Spinal cord (tissue), 10 donors: ENCODE measurements at places on chromosomes 5 and 9. TPM values are rescaled to one million over a fixed set of nuclear protein-coding genes. Genes with fewer than 3 reads are reported as not detected.

BNC2 gene
- 26.2 TPM for total RNA-seq

SLC36A2 gene
- total RNA-seq: 0.30 TPM

GGTA1 gene
- total RNA-seq: 7.6 TPM

DRD1 gene
- 2.3 TPM for total RNA-seq

TNFSF15 gene
- total RNA-seq: 0.69 TPM

RPL12 gene
- 1,810 TPM for total RNA-seq

TMEM215 gene
- 0.44 TPM for total RNA-seq

GCNT4 gene
- total RNA-seq: 2.9 TPM

GKAP1 gene
- total RNA-seq: 15.9 TPM

SPINK7 gene
- not detected for total RNA-seq

HAPLN1 gene
- 28.4 TPM for total RNA-seq

PCDHGA8 gene
- 5.6 TPM for total RNA-seq

HBEGF gene
- 30.0 TPM for total RNA-seq

DPYSL3 gene
- total RNA-seq: 200 TPM

SEPTIN8 gene
- 67.9 TPM for total RNA-seq

ADGRV1 gene
- 180 TPM for total RNA-seq

SGCD gene
- total RNA-seq: 32.5 TPM

TRIM7 gene
- 1.9 TPM for total RNA-seq

ITGA2 gene
- total RNA-seq: 6.5 TPM

EPB41L4B gene
- 21.8 TPM for total RNA-seq

TAF11L10 gene
- total RNA-seq: not detected
